Myocyte (in vitro differentiated cells): ENCODE measurements at places on chromosomes 7 and 10. TPM values are rescaled to one million over a fixed set of nuclear protein-coding genes. Genes with fewer than 3 reads are reported as not detected.

- DNase-seq, result peak; percentile 82
These were observed 163.7 kb downstream of the SEMA3D start for GRCh38 chr7:85023066-85023712.

DNA sequence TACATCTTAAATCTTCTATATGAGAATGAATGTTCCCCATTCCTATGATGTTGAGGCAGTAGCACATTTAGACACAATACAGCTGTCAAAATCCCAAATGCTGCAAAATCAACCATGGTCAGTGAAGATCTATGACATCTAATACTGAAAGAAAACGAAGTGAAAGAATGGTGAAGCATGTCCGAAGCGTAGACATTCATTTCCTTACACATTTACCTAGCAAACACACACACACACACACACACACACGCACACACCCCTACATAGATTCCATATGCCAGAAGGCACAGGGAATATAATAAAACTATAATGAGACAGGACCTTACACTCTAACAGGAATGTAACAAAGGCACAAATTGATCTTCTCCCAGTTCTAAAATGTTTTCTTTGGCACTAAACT lies 32.5 kb downstream of the CCDC6 start:
- no peak for DNase-seq

DNA sequence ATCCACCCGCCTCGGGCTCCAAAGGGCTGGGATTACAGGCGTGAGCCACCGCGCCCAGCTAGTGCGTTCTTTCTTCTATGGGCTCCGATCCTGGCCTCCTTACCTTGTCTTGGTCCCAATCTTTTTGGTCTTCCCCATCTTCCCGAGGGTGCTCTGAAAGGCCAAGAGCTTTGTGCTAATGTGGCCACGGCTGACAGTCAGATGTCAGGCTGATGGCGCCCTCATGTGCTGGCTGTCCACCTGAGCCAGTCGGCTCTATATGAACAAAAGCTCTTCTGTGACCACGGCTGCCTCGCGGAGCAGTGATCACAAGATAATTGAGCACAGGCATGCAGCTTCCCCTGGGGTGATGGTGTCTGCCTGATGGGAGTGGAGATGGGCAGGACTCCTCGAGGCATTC lies 11.0 kb upstream of the AHCYL2 start:
- peak; percentile 15 for DNase-seq

DNA sequence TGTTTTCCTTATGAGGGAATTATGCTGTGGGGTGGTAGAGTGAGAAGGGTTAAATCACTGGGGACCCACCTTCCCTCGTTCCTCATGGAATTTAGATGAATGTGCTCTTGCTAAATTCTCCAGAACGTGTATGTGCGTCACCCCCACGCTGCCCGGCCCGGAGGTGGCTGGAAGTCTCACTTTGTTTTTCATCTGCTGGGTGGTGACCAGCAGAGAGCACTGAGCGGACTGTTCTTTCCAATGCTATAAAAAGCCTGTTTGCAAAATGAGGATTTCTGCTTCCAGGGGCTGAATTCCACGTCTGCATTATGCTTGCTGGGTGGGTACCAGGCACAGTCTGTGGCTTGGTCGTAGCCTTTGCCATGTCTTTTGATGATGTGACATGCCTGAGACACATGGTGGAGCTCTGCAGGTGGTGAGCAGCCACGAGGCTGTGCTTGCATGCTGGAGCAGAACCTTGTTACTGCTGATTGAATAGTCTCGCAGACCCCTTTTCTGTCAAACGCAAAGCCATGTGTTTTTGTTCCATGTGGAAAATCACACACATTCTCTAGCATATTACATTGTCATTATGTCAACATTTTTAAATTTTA lies 31.9 kb upstream of the INSYN2A start:
- peak; percentile 23 for DNase-seq

Gene HOXA9
- 9.1 and 13.0 TPM in 2 replicates for total RNA-seq

DNA sequence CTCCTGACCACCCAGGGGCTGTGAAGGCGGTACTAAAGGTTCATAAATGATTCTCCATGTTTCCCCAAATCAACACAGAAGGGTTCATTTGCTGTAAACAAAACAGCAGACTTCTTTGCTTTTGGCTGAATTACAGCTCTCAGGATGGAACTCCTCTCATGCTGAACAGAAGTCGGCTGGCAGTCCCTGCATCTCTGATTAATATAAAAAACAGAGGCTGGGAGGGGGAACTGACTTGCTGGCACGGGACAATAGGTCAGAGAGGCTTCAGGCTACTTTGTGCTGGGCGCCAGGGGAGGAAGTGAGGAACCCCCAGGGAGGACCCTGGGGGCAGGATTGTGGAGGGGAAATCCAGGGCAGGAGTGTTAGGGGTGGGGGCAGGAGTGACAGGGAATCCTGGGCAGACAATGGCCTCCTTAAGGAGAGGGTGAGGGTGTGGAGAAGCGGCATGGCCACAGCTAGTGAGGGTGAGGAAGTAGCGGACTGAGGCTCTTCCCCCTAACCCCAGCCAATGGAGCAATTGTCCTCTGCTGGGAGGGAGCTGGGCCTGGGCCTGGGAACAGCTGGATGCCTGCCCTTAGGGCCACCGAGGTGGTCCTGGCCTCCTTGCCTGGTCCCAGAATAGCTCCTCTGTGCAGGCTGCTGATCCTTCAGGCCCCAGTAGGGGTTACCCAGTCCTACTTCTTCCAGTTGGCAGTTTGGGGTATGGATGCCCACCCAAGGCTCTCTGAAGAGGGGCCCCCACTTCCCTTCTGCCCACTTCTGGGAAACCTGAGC lies 9.2 kb upstream of the SFRP5 start:
- DNase-seq, result no peak
